ENCODE measurements at places on chromosomes 7 and 10. TPM values are rescaled to one million over a fixed set of nuclear protein-coding genes. Genes with fewer than 3 reads are reported as not detected.

DNA sequence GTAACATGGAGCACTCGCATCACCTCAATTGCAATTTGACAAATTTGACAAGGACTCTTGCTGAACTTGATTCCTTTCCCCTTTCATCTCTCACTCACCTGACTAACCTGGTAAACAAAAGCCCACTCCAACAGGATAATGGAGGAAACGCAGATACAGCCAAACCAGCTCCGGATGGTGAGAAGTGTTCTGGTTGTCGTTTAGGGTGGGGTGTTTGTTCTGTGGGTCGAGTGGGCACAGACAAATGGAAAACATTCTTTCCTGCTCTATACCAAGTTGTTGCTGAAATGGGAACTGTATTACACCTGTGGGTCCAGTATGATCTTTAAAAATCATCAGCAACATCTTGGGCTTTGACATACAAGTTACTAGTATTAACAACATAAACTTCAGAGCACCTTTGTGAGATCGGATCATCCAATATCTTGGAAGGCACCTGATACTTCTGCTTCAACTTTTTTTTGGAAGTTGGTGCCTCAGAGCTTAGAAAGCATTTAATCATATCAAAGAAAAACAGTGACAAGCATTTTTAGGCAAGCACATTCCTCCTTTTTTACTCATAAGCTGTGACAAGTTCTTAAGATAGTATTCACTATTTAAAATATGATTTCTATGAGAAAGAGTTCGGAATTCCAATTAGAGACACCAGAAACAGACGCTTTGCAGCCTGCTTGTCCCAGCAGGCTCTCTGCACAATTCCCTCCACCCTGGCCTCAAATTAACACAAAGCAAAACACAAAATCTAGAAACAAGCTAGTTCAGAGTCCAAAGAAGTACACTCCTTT is 58.1 kb downstream of the CCDC186 start:
- H3K4me1 ChIP-seq: no peaks in the 10 kb centered on the region
- H3K27me3 ChIP-seq: no peaks in the 10 kb centered on the region
- no peaks in the 10 kb centered on the region for H3K36me3 ChIP-seq
- no peak overlapping the region for H3K4me3 ChIP-seq
- DNase-seq: no peak
- no peak overlapping the region for H3K27ac ChIP-seq

ANKRD22 gene
- 0.17 TPM for total RNA-seq

EZH2 gene
- total RNA-seq: 6.7 TPM

SERPINE1 gene
- total RNA-seq: 167 TPM
